NCI-H2171 treated with DMSO at 0.1 percent for 48 hours (cell line): ENCODE measurements at places on chromosomes 1 and 21.
A peak's percentile ranks its signal among the peaks of the same experiment; 100 is the strongest.

DNA sequence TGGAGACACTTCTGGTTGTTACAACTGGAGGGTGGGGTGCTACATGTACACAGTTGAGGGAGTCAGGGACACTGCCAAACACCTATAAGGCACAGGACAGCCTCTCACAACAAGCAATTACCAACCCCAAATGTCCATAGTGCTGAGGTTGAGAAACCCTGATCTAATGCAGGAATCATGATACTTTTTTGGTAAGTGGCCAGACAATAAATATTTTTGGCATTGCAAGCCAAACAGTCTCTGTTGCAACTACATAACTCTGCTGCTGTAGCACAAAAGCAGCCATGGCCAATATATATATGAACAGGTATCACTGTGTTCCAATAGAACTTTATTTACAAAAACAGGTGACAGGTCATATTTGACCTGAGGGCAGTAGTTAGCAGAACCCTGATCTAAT lies 177.5 kb downstream of the ASTN1 start:
- no peak for DNase-seq

GRCh38 chr1:60229821-60230220 lies 156.3 kb upstream of the C1orf87 start:
- peak; percentile 68 for DNase-seq

DNA sequence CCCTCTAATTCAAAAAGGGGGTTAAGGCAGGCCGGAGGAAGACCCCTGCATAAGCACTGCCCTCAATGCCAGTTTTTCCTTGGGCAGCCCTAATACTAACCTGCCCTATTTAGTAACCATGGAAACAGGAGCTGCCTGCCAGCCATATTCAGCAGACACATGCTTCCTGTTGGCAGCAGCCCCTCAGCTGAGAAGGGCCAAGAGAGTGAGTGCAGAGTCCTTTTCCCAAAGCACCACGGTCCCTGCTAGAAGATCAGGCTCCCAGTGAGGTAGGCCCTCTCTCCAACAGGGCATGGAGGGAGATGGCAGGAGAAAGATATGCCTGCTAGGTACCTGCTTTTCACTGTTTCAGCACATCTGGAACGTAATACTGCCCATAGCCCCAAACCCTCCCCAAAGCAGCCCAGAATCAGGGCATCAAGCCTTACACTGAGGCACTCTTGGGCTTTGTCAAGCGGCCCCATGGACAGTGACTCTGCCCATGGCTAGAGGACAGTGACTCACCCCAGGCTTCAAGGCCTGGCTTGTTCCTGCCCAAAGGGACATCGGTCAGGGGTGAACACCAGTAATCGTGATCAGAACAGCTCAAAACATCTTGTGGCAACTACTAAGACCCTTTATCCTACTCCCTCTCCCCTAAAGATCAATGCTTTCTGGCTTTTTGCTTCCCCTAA lies 64.5 kb downstream of the BCAR3 start:
- DNase-seq: no peak

GRCh38 chr21:44639331-44639655 lies 2.1 kb downstream of the KRTAP10-10 start:
- no peak for DNase-seq

GRCh38 chr1:203968761-203969160 lies 104.2 kb upstream of the SOX13 start:
- no peak for DNase-seq
